Activated CD4-positive, alpha-beta memory T cell treated with anti-CD3 and anti-CD28 coated beads, Interleukin-2, amount 10 ng/mL, durations not matched to agents 7 days and 5 days (primary cell): ENCODE measurements at places on chromosomes 11 and 22.

DNA sequence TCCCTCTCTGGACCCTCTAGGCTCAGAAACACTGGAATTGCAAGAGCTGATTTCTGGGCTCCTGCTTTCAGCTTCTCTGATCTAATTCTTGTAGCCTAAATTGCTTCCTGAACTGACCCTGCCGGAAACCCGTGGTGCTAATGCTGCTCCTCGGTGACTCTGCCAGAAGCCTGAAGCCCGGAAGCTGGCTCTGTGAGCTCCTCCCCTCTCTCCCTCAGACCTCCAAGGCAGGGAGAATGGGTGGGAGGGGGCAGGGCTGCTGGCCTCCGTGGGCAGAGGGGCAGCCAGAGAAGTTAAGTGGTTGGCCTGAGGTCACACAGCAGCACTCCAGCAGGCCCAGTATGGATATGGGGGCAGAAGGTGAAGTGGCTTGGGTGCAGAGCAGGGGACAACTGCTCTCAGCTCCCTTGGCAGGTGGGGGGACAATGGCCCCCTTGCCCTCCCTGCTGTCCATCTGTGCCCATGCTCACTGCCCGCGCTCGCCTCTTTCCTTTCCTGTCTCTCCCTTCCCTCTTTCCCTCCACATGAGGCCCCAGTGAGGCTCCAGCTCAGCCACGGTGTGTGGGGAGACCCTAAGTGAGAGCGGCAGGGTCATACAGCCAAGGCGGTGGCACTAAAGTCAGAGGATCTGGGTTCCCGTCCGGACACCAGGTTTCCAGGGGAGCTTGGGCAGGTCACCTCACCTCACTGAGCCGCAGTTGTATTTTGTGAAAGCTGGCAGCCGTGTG lies 16.2 kb downstream of the CAPN5 start:
- DNase-seq: peak; percentile 69

DNA sequence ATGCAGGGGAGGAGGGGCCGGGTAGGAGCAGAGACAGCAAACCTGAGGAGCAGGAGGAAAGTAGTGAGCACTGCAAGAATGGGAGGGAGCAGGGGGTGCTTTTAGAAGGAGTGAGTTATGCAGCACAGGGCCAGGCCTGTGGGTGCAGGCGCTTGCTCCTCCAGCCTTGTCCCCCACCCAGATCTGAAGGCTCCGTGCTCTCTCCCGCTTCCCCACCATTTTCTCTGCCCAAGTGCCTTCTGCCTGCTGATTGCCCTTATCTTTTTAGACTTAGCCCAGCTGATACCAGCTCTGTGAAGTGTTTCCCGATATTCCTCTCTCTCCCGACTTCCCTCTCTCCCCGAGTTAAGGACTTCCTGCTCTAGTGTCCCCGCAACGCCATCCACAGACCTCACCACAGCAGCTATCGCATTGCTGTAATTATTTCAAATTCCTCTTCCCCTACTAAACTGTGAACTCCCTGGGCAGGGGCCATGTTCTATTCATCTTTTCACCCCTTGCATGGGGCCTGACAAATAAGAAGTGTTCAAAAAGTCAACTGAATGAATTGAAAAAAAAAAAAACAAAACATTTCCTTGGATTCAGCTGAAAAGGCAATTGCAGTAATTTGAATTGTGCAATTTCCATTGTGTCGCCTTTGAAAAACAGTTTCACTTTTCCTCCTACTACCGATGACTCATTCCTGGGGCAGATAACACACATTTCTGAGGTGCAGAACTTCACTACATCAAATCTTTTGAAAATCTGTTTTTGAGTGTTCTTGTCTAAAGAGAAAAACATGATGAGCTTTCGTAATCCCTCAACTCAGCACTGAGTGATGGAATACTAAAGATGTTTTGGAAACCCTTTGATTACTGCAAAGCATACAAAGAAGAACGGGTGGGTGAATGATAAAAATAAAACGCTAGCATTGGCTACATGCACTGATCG lies 69.7 kb upstream of the BMAL1 start:
- no peak for DNase-seq

GRCh38 chr22:33162196-33162595 lies 104.0 kb upstream of the SYN3 start:
- DNase-seq: no peak

DNA sequence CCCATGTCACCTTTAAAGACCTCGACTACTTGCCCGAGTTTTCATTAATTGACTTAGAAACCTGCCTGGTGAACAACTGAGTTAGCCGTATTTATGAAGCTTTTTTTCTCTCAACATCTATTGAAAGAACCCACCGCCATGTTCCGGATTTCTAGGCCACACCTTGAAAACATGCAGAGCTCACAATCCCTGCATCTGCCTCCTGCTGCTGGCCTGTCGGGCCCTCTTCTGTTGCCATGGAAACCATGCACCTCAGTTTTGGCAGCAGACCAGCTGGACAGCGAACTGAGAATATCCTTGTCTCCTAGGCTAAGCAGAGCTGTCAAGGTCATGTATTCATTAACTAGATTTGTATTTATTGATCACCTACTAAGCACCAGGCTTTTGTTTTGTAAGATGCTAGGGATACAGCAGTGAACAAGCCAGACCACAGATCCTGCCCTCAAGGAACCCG lies 4.3 kb upstream of the PATZ1 start:
- no peak for DNase-seq

DNA sequence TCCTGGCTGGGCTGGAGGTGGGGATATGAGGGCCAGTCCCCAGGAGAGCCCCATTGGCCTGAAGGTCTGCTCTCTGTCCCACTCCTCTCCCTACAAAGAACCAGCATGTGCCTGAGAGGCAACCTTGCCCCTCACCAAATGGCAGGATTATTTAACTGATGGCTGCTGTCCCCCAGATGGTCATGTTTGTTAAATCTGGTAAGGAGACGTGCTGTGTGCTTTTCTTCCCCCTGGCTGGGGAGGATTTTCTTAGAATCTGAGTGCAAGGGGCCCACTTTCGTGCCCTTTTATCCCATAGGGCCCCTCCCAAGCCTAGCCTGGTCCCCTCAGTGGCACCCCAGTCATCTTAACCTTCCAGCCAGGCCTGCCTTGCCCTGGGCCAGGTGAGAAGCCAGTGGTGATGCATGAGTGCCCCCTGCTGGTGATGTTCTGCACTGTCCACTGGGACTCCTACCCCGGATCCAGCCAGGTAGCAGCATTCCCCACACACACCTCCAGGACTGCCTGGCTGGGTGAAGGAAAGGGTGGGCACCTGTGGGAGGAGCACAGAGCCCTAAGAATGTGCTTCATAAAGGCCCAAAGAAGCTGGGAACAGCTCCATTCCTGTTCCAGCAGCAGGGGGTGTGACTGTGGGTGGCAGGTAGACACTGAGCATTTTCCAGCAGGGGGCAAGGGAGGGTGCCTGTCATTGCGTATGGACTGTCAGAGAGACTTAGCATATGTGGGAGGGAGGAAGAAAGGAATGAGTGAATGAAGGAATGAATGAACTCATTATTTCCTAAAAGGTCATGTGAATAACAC lies 28.9 kb downstream of the MFNG start:
- DNase-seq: peak; percentile 87

GRCh38 chr11:71326328-71326940 lies 74.1 kb upstream of the SHANK2 start:
- DNase-seq: no peak

- no peak for DNase-seq
Measured at GRCh38 chr22:40415531-40416266, 45.3 kb downstream of the SGSM3 start.

- no peak for DNase-seq
Measured at GRCh38 chr11:44005063-44005701, 42.6 kb upstream of the ACCSL start.

DNA sequence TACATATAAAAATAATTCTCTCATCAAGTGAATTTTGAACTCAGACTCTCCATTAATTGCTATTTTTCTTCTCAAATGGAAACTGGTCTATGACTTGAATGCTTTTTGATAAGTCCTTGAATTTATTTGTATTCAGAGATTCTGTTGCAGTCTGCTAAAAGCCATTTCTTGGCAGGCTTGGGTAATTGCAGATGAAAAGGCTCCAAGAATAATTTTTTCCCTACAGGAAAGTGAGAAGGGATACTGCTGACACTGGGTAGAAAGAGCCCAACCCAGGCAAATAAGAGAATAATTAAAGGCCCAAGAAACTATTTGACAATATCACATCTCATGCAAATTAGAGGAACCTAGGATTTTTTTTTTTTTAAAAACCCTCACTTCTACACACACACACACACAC lies 246.5 kb upstream of the DDI1 start:
- DNase-seq: no peak

- no peak for DNase-seq
Measured at GRCh38 chr11:1750840-1751530, 590 bp upstream of the IFITM10 start.

GRCh38 chr11:117170210-117170609 lies 8.3 kb upstream of the SIDT2 start:
- DNase-seq: no peak

DNA sequence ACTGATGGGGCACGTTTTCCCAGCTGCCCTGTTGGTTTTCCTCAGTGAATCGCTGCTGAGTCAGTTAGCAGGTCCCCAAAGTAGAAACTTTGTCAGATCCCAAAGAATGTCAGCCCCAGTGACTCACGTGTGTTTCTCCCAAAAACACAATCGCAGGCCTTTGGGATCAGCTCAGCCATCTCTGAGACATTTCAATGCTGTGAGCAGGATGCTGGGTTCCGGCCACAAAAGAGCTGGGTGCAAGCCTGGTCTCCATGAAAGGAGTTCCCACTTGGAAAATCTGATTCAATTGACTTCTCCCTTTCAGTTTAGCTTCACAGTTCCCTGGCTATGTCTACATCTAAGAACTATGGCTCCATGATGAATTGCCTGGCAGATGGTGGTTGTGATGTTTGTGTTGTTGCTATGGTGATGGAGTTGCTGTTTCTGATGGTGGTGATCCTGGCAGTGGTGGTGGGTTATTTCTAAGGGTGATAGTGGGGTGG lies 28.0 kb downstream of the MYEOV start:
- no peak for DNase-seq

DNA sequence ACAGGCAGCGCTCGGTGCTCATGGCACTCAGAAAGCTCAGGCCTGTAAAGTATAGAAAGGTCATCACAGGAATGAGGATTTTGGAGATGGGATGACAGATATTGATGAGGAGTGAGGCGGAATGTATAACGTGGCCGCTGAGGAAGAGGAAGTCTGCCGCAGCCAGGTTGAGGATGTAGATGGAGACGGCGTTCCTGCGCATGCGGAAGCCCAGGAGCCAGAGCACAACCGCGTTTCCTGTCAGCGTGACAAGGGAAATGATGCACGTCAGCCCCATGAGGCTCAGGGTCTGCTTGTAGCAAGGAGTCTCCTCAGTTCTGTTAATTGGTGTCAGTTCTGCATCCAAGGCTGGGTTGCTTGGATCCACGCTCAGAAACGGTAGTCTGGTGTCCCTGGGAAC lies 33.1 kb upstream of the MRGPRX1 start:
- DNase-seq: no peak

DNA sequence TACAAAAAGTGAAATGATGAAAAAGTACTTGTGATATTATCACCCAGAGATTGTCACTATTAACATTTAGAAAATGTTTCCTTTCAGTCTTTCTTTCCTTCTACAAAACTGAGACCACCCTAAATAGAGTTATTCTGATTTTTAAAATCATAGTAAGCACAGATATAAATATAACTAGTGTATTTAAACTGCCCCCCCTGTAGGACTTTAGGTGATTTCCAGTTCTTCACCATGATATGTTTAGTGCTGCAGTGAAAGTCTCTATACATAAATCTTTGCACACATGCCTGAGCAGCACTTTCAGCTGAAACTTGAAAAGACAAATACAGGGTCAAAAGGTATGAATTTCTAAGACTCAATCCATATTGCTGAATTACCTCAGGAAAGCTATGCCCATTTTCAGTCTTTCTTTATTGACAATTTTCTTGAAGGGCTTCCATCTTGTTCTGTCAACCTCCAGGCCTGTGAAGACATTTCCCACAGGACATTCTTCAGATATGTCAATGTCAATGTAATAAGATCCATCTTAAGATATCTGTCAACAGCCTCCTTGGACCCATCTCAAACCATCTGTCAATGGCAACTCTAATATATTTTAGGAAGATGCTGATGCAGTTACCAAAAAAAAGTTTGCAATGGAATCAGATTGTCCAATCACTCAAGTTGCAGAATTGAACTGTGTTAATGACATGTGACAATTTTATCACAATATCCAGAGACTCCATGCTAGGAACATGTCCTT lies 30.8 kb upstream of the LDLRAD3 start:
- no peak for DNase-seq

DNA sequence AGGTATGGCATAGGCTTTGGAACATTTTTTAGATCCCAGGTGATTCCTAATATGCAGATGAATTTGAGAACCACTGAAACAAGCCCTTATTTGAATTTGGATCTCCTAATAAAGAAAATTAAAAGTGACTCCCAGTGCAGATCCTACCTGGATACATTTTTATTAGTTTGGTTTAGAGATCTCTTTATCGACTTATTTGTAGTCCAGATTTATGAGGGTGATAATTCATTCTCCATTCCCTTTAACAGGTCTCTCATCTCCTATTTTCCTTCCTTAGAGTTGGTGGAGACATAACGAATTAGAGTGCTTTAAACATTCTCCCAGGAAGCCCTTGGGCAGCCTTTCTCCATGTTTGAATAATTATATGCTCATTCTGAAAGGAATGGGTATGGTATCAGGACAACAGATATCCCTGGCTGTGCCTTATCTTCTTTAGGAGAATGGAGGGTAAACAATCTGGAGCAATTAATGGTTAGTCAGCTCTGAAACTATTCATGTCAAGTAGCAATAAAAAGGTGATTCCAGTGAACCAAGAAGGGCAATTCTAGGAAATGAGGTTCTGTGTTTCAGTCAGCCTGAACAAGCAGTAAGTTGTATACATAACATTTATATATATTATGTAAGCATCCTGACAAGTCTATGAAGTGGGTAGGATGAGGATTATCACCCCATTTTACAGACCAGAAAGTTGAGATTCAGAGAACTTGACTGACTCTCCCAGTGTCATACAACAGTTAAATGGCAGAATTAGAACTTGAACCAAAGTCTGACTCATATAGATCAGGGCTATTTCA lies 53.9 kb upstream of the RCE1 start:
- no peak for DNase-seq

GRCh38 chr11:16953663-16954062 lies 60.6 kb downstream of the PLEKHA7 start:
- no peak for DNase-seq

DNA sequence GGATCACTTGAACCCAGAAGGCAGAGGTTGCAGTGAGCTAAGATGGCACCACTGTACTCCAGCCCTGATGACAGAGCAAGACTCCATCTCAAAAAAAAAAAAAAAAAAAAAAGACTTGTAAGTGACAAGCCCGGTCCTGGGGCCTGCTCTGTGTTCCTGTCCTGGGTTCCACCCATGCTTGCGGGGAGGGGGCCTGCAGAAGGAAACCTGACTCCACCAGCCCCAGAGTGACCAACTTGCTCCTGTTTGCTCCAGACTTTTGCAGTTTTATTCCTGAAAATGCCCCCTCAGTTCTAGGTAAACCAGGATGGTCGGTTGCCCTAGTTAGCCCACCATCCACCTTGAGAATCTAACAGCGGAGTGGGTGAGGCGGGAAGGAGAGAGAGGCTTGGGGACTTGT lies 10.1 kb upstream of the LRP5 start:
- no peak for DNase-seq
